ENCODE measurements at places on chromosomes 12 and 14.

DNA sequence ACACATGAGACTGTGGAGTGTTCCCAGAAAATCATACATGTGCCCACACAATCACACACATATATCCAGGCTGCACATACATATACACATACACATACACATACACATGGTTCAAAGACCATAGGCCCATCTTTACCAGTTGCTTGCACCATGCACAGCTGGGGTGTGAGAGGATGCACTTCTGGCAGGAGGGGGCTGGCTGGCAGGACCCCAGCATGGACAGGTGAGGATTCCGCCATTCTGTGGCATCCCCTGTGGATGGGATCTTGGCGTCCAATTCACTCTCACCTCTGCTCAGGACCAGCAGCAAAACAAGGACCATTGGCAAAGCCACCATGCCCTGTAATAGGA, 7.0 kb downstream of the ITGB7 start:
- DNase-seq: no peak

DNA sequence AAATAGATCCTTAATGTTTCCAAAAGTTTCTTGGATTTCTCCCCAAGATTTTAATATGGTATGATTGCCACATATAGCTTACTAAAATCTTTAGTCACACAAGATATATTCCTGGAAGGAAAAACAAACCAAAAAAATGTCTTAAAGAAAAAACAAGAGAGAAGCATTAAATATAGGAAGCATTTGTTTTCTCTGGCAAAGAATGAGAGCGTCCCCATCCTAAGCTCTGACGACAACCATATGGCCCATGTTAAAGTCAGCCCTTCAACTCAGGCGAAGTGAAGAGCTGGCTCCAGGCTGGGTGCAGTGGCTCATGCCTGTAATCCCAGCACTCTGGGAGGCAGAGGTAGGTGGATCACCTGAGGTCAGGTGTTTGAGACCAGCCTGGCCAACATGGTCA, 35.6 kb downstream of the GCH1 start:
- no peak for DNase-seq

GRCh38 chr12:104529130-104529874, 72.6 kb downstream of the CHST11 start:
- DNase-seq: no peak

DNA sequence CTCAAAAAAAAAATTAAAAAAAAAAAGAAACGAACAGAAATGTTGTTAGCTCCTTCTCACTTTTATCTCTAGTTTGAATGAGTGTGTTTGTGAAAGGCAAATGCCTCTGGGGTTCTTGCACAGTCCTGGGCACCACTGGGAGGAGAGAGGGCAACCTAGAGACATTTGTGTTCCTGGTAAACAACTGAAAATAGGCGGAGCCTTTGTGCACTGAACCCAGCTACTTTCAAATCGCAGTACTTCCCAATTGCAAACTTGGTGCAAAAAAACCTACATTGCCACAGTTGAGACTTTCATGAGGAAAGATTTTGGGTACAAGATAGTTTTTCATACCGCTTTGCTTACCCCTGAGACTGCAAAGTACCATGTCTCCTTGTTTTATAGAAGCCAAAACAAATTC, 430.0 kb downstream of the ZFP36L1 start:
- no peak for DNase-seq

- no peak for DNase-seq
Measured at GRCh38 chr12:1466481-1467154, 127.8 kb downstream of the FBXL14 start.

- DNase-seq: no peak
Measured at GRCh38 chr12:91958816-91959215, 186.8 kb downstream of the BTG1 start.

- no peak for DNase-seq
Measured at GRCh38 chr12:59405992-59406391, 189.8 kb upstream of the SLC16A7 start.

DNA sequence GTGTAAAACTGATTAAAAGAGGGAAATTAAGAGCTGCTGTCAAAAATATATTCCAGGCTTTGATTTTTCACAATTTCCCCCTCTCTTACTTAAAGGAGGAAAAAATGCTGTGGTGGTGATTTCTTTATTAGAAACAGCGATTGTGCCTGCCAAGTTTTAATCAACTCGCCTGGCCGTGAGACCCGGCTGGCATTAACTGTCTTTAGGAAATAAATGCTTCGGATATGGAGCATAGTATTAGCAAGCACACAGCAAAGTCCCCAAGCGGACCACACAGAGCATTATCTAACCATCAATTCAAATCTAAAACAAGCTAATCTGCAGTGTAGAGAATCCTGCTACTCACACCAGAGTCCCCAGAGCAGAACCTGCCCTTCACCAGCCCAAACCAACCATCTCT, 457.1 kb downstream of the TMEM132D start:
- DNase-seq: no peak

DNA sequence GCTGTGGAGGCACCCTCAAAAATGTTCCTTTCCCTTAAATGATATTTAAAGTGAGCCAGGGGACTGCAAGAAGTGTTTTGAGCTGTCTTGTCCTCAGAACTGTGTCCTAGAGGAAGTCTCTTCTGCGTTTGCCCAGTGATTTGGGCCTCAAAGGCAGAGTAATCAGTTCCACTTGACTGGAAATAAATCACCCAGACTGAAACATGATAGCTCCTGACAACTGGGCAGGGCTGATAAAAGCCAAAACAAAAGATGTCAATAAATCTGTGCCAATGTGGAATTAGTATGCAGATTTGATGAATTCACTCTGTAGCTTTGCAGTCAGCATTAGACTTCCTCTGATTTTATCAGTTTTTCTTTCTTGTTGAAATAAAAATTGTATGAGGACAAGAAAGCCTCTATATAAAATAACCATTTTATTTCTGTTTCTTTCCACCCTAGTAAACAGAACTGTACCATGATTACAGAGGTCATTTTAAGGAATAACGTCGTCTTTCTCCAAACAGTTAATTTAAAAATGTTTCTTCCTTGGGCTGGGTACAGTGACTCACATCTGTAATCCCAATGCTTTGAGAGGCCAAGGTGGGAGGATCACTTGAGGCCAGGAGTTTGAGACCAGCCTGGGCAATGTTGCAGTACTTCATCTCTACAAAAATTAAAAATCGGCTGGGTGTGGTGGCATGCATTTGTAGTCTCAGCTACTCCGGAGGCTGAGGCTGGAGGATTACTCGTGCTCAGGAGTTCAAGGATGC, 180.8 kb downstream of the ERC1 start:
- DNase-seq: no peak
